Activated T-cell treated with anti-CD3 and anti-CD28 coated beads, Interleukin-2, amount 50 U/mL, for 24 hours (primary cell): ENCODE measurements at places on chromosomes 13 and 19.

- no peak for DNase-seq
Observed at GRCh38 chr13:21130116-21130515, 46.2 kb downstream of the SKA3 start.

DNA sequence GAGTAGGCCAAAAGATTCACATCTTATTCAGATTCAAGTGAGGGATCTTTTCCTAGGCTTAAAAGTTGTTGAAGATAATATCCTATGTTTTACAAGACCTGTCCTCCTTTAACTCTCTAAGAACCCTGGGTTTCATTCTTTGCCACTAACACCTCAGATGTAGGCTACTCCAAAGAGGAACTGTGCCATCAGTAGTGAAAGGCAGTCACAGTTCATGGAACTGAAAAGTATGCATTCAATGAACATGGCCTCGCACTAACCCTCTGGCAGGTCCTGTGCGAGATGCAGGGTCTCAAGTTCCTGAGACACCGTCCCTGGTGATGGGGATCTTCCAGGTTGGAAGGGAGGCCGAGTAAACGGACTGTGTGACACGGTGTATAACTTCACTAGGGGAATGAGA, 4.3 kb downstream of the LGALS14 start:
- no peak for DNase-seq

GRCh38 chr19:53131727-53132126, 983 bp downstream of the ZNF415 start:
- DNase-seq = no peak

DNA sequence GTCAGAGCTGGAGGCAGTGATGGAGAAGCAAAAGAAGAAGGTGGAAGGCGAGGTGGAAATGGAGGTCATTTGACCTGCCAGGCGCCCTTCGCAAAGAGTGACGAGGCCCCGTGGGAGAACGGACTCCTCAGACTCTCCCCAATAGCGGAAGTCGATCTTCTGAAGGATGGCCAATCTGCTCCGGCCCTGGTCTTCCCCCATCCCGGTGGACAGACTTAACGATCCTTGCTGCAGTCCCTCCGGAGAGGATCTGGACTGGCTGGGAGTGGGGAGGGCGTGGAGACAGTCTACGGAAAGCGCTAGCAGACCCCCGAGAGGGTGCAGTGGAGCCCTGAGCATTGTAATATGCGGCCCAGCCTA, 11.9 kb downstream of the EPS8L1 start:
- DNase-seq = no peak

- DNase-seq = no peak
Observed at GRCh38 chr13:55571237-55571867, 1569.4 kb upstream of the PRR20A start.
